ENCODE measurements at places on chromosomes 2 and 18. TPM values are rescaled to one million over a fixed set of nuclear protein-coding genes. Genes with fewer than 3 reads are reported as not detected.

DNA sequence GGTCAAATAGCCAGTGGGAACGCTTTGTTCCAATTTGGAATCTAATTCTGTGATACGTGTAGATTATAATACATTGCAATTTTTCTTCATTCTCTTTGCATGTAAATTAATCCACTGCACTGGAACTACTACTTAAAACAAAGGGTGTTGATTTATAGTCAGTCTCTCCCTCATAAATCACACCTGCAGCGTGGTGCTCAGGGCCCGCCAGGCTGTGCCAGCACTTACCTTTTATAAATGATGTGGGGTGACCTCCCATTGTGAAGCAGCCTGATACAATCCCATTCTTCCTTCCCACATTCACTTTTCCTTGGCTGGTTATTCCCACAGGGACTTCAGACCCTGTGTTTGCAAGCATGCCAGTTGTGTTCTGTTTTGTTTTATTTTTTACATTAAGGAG lies 302.3 kb upstream of the ID2 start:
- no peak for DNase-seq

GRCh38 chr2:173749315-173749714 lies 215.9 kb downstream of the SP3 start:
- no peak for DNase-seq

The HSBP1L1 gene
- 31.6 TPM for total RNA-seq

DNA sequence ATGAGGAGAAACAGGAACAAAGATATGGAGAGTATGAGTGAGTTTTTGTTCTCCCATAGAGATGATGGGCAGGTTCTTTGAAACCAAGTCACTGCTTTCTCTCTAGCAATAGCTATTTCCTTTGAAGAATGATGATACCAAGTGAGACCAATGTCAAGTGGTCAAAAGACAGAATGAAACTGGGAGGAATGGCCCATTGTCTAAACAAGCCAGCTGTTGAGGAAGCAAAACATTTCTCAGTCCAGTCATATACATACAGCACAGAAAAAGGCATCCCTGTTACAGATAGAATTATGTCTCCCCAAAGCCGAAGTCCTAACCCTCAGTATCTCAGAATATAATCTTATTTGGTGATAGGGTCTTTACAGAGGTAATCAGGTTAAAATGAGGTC lies 66.1 kb upstream of the EPC2 start:
- DNase-seq: no peak

DNA sequence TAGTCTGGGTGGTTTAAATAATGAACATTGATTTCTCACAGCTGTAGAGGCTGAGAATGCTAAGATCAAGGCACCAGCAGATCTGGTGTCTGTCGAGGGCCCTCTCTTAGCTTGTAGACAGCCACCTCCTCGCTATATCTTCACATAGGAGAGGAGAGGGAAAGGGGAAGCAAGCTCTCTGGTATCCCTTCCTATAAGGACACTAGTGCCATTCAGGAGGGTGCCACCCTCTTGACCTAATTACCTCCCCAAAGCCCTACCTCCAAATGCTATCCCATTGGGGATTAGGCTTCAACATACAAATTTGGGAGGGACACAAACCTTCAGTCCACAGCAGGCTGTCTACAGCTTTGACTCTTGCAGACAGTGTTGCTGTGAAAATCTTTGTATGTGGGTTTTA lies 76.7 kb downstream of the BOLA3 start:
- DNase-seq: no peak

The TLK1 gene
- total RNA-seq: 51.3 TPM

DNA sequence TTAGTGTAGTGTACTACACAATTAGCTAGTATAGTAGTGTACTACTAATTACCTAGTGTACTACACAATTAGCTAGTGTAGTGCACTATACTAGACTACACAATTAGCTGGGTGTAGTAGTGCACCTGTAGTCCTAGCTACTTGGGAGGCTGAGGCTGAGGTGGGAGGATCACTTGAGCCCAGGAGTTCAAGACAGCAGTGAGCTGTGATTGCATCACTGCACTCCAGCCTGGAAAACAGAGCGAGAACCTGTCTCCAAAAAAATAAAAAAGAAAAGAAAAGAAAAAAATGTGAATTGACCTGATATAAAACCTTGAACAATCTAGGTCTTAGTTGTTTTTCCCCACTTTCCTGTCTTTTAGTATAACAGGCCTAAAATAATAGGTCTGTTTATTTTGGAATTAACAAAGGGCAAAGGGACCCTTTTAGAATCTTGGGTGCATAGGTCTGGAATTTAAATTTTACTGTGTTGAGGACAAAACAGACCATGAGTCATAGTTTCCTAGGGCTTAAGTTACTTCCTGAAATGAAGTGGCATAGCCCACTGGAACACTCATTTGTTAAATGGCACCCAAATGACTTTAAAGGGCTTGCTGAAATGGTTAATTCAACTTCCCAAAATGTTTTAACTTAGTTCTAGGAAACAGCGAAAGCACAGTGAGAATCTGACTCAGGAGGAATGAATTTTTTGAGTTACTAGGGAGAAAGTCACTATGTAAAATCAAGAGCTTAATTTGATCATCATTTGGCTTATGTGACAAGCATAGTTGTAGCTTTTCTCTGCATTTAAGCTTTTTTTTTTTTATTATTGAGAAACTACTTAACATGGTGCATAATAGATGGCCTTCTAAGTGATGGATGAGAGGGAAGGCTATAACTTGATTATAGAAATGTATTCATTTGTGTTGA lies 50.7 kb upstream of the ARL5A start:
- DNase-seq: no peak

GRCh38 chr2:3712424-3712823 lies 9.0 kb downstream of the DCDC2C start:
- no peak for DNase-seq

The NOP58 gene
- total RNA-seq: 52.9 TPM

- DNase-seq: no peak
These were observed 27.7 kb downstream of the TMEM182 start for GRCh38 chr2:102789349-102790090.

- DNase-seq: no peak
These were observed 59.6 kb upstream of the SERPINE2 start for GRCh38 chr2:224098481-224099230.

DNA sequence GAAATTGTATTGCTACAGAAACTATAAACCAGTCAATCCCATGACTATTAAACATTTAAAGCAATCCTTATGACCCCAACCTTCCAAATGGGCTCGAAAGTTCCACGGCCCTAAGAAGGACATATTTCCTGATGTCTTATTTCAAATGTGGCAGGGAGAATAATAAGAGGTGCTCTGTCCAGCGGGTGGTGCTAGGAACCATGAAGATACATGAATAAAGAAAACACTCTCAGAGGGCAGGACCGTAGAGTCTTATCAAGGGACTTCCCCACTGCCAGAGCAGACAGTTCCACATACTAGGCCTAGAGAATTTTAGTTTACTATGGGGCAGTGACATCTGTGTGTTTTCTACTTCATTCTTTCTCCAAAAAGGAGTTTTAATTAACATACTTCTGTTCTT lies 187.1 kb upstream of the PIK3C3 start:
- DNase-seq: no peak

- DNase-seq: no peak
These were observed 325.5 kb upstream of the MEIS1 start for GRCh38 chr2:66109419-66109818.

The SLC5A6 gene
- total RNA-seq: 50.0 TPM

GRCh38 chr2:9941996-9942390 lies 9.5 kb upstream of the GRHL1 start:
- DNase-seq: no peak

DNA sequence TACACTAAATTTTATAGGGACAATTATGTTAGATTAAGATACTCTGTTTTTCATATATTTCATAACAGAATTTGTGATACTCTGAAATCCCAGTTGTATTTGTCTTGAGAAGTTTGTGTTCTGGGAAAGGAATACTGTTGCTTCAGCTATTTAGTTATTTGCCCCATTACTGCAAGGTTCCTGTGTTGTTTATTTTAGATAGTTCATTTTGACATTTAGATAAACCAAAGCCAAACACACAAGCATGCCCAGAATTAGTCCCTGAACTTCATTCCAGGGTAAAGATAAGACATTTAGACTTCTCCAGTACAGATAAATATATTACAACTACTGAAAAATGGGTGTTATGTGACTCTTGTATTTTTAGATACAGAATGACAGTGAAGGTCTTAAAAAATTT lies 74.7 kb downstream of the BMPR2 start:
- no peak for DNase-seq

Data from tibial nerve (tissue), 4 donors.